Stimulated activated CD4-positive, alpha-beta T cell treated with anti-CD3 and anti-CD28 coated beads, Interleukin-12 subunit alpha, Interleukin-12 subunit beta, amount 100 ng/mL, for 48 hours (primary cell): ENCODE measurements at places on chromosomes 7 and 10.
A peak's percentile ranks its signal among the peaks of the same experiment; 100 is the strongest.

DNA sequence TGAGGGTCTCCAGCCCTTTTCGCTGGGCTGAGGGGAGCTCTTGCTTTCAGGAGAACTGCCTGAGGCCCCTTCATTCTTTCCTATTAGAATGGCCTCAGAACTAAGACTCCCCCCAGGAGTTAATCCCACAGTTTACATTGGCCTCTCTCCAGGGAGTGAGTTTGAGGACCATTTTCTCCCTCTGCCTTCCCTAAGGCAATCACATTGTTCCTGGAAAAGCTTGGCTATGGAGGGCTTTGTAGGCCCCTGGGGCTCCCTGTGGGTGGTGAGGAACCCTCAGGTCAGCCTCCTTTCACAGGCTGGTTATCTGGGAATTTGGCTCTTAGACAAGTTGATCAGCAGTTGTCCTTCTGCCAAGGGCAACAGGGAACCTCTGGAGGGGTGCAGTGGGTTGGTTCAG, 343.7 kb downstream of the RPS24 start:
- DNase-seq, result no peak

DNA sequence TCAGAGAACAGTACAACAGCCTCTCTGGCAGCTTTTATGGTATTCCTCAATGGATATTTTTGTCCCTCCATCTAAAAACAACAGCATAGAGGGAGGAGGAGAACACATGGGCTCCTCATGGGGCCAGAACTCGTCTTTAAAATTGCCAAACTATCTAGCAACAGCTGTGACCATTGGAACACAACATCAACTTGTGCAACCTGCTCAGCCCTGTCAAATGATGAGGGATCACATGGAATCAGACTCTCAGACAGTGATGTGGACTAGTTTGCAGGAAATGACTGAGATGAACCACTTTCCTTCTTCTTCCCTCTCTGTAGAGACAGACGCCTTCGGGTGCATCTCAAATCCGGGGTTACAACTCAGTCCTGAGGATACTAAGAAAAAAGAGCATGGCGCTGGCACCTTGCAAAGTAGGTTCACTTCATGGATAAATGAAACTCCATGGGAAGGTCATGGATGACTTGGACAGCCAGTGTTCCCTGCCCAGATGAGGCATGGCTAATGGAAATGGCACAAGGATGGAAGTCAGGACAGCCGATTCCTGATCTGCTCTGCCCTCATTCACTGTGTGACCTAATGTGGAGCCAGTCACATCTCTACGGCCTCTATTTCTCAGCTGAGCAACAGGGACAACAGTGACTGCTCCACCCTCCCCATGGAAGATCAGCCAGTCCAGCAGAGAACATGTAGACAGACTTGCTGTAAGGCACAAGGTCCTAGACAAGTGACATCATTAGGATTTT, 24.6 kb upstream of the DGKI start:
- no peak for DNase-seq

GRCh38 chr10:99979066-99979685, 30.6 kb downstream of the DNMBP start:
- no peak for DNase-seq

GRCh38 chr10:132447446-132448247, 50.6 kb downstream of the PWWP2B start:
- DNase-seq, result peak; percentile 68

GRCh38 chr7:157138101-157138423, 664 bp upstream of the UBE3C start:
- DNase-seq, result no peak
